ENCODE measurements at places on chromosomes 11 and 22.

DNA sequence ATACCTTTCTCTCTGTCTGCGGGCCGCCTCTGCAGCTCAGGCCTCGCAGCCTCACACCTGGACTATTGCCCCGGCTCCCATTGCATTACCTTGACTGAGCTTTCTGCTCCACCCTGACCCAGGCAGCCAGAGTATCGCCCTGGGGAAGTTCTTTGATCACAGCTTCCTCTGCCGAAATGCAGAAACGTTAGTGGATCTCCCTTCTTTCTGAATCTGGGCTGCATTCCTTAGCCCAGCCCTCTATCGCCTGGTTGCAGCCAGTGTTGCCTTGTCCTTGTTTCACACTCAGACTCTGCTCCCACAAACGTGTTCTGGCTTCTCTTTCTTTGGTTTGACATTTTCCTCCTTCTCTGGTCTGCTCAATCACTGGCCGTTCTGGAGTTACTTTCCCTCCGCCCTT is 195.7 kb downstream of the ADAMTS15 start:
- DNase-seq, result no peak

- DNase-seq, result no peak
Measured at GRCh38 chr11:27213232-27213660, 149.8 kb downstream of the CCDC34 start.

DNA sequence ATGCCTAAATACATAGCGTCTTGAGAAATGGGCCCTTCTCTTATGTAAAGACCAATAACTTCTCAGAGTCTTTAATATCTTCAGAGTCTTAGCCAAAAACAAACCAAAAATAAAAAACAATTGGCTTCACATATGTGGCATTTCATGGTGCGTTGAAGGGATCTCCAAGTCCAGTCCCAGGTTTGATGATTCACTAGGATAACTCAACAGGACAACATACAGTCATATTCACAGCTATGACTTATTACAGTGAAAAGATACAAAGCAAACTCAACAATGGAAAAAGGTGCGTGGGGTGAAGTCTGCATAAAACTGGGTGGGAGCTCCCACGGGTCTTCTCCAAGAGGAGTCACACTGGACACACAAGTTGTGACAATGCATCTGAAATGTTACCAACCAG is 12.6 kb downstream of the SYTL2 start:
- no peak for DNase-seq

DNA sequence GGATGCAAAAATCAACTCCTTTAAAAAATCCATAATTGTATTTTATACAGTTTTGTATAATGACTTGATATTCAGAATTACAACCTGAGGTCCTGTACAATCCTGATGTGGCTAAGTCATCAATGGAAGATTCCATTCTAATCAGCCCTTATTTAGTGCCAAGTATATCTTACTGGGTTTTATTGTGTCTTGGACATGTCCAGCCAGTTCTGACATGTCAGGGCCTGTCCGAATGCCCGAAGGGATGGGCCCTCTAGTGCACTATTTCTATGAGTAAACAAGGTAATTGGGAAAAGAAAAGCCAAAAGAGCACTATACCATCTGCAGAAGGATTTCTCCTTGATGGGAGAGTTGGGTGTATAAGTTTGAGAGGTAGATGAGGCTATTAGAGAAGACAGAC is 412.9 kb downstream of the METTL15 start:
- DNase-seq, result no peak

GRCh38 chr11:76649011-76649410 is 21.5 kb downstream of the LRRC32 start:
- DNase-seq, result no peak

- no peak for DNase-seq
Measured at GRCh38 chr22:42116848-42117424, 13.7 kb downstream of the CYP2D6 start.

- no peak for DNase-seq
Measured at GRCh38 chr11:111797145-111797581, 31.0 kb upstream of the PPP2R1B start.

Measured in stimulated activated CD4-positive, alpha-beta T cell treated with anti-CD3 and anti-CD28 coated beads, Interleukin-1b, Interleukin-23, amount 100 ng/mL, for 1 hour (primary cell).